ENCODE measurements at places on chromosomes 4 and X.

GRCh38 chrX:72621625-72622485, 49.2 kb upstream of the HDAC8 start:
- no peak for DNase-seq

- DNase-seq: no peak
Measured at GRCh38 chr4:140955641-140956040, 177.6 kb downstream of the RNF150 start.

- no peak for DNase-seq
Measured at GRCh38 chrX:38652934-38653442, 91.6 kb downstream of the TSPAN7 start.

- DNase-seq: no peak
Measured at GRCh38 chr4:150164055-150164454, 85.8 kb downstream of the DCLK2 start.

- no peak for DNase-seq
Measured at GRCh38 chr4:70559211-70559830, 32.7 kb upstream of the AMBN start.

DNA sequence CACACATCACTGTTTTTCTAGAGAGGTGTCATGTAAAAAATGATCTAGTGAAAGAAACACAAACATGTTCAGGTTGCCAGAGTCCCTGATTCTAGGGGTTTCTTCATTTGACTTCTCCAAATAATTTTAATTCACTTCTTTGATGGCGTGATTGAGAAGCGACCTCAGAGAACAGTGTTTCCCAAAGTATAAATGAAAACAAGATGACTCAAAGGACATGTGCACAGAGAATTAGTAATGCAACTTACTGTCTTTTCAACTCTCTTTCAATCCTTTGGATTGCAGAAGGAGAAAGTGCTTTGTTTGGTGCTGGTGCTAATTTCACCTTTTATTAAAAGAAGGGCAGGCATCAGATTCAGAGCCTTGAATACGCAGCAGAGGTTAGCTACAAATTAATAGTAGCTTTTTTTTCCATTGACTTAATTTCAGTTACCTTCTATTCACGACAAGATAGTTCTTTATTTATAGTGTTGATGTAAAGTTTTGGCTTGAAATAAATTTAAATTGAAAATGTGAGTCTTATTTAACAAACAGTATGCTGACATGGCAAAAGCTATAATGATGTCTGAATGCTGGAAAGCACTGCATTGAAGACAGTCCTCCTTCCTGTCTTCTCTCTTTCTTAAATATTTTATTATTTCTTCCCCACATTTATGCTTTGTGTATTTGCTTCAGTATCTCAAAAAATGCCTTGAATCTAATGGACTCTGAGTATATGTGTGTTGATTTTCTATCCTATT, 85.1 kb downstream of the SLC10A7 start:
- DNase-seq: no peak

GRCh38 chrX:31506928-31507327, 435.1 kb upstream of the FTHL17 start:
- no peak for DNase-seq

DNA sequence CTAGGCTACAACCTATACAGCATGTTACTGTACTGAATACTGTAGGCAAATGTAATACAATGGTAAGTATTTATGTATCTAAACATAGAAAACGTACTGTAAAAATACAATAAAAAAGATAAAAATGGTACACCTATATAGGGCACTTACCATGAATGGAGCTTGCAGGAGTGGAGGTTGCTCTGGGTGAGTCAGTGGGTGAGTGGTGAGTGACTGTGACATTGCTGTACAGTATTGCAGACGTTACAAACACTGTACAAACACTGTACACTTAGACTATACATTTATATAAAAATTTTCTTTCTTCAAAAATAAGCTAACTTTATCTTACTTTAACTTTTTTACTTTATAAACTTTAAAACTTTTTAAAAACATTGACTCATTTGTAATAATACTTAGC, 190.3 kb upstream of the NR3C2 start:
- DNase-seq: no peak

DNA sequence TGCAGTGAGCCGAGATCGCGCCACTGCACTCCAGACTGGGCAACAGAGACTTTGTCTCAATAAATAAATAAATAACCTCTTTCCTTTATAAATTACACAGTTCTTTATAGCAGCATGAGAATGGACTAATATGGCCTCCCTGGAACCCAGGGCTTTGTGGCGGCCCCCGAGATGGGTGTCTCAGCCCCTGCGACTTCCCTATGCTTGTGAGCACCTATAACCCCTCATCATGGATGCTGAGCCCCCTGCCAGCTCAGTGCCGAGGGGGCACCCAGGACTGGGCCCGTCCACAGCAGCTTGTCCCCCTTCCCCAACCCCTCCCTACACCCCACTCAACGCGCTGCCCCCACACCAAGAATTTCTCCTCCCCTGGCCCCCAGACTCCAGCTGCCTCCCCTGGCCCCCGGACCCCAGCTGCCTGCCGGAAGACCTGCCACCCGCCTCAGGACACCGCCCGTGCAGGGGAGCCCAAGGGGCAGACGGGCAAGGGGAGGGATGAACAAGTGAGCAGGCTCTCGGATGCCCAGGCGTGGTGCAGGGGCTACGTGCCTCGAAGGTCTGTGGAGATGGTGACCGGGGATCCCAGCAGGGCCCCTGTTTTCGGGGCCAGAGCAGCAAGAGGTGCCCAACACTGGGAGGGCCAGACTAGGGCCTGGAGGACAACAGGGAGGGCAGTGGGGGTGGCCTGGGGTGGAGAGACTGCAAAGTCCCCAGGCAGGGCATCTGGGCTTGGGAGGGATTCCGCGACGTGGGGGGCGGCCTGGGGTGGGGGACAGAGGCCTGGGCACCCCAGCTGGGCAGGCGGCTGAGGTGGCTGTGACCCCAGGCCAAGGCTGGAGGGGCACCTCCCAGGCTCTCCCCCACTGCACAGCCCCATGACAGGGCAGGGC, 74.0 kb downstream of the FAM53A start:
- DNase-seq: no peak

GRCh38 chrX:12949205-12949926, 25.5 kb upstream of the TMSB4X start:
- no peak for DNase-seq

DNA sequence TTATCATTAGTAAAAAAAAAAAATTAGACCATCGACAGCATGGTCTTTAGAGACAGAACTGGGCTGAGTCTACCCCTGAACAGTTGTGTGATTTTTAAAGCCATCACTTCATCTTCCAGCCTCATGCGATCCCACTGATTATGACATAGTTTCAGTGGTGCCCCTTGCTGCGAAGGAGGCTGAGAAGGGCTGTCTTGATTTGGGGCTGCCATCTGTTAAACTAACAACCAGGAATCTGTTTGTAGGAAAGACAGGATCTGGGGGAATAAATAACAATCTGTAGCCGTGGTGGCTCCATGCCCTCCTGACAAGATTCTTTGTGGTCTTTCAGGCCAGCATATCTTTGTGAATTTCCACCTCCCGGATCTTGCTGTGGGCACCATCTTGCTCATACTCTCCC, 17.1 kb downstream of the SLC34A2 start:
- DNase-seq: no peak

- no peak for DNase-seq
Measured at GRCh38 chrX:37955273-37955672, 51.1 kb upstream of the SYTL5 start.

GRCh38 chrX:129678614-129679195, 23.9 kb upstream of the APLN start:
- no peak for DNase-seq

GRCh38 chr4:28709891-28710290, 1849.2 kb downstream of the STIM2 start:
- DNase-seq: no peak

GRCh38 chr4:156493858-156494257, 477.7 kb downstream of the PDGFC start:
- no peak for DNase-seq

DNA sequence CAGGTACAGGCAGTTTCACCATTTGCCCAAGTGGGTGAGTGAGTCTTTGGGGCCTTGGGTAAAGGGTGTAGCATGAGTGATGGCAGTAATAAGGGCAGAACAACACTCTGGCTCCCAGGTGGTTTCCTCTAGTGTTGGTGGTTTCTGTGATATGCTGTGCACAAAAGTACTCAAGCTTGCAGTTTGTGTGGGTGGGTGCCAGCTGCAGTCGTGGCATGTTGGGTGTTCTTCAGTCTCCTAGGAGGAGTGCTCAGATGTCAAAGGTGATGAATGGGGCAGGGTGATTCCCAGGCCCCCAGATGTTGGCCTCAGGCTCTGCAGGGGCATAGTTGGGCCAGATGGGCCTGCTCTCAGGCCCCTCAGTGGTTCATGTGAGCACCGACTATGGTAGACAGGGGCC, 166.1 kb upstream of the KLF8 start:
- no peak for DNase-seq

DNA sequence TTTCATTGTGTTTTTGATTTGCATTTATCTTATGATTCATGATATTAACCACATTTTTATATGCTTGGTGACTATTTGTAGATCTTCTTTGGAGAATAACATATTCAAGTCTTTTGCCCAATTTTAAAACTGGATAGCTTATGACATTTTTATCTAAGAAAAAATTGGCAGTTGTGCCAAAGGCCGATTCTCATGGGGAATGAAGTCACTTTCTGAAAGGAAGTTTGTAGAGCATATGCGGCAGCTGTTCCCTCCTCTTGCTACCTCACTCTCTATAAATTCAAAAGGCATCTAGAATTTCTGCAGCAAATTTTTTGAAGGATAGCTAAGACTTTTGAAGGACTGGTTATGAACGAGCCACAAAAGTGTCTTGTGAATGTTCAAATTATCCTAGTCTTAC, 2353.5 kb downstream of the ARAP2 start:
- no peak for DNase-seq

DNA sequence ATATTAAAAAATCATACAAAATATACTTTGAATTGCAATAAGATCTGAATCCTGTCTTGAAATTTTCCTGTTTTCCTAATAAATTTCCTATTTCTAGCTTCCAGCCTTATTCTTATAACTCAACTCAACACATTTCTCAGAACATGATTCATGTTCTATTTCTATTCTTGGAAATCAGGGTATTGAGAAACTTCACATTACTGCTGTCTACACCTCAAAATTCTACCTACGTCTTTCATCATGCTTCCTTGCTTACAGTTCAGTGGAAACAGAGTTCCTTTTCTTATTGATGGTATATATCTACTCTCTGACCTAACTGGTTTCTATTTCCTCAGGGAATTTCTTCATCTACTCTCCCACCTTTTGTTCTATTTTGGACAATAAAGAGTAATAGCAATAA, 2139.0 kb downstream of the ARAP2 start:
- DNase-seq: no peak

- DNase-seq: no peak
Measured at GRCh38 chr4:14827111-14827510, 175.2 kb upstream of the CPEB2 start.

GRCh38 chr4:109675181-109675580, 28.1 kb downstream of the CASP6 start:
- DNase-seq: no peak

DNA sequence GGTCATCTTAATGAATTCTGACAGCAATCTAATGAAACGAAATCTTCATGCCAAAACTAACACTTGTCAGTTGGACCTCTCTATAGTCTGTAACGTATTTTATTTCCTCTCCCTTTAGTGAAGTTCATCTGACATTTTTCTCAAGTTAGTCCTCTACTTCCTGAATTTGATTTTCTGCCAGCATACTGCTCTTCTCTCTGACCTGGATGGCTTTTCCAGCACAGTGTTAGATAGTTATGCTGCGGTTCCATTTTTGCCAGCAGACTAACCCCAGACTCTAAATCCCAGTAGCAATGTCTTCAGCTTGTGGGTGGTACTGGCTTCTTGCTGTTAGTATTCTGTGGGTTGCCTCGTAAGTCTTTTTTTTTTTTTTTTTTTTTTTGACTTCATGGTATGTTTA, 146.7 kb upstream of the VEGFC start:
- no peak for DNase-seq

- no peak for DNase-seq
Measured at GRCh38 chr4:8589336-8589735, 3.2 kb upstream of the CPZ start.

GRCh38 chr4:150032541-150032940, 45.7 kb upstream of the DCLK2 start:
- DNase-seq: no peak

GRCh38 chrX:41921492-41922430, 1.6 kb downstream of the CASK start:
- no peak for DNase-seq

GRCh38 chr4:116880625-116881024, 204.8 kb downstream of the TRAM1L1 start:
- DNase-seq: no peak

DNA sequence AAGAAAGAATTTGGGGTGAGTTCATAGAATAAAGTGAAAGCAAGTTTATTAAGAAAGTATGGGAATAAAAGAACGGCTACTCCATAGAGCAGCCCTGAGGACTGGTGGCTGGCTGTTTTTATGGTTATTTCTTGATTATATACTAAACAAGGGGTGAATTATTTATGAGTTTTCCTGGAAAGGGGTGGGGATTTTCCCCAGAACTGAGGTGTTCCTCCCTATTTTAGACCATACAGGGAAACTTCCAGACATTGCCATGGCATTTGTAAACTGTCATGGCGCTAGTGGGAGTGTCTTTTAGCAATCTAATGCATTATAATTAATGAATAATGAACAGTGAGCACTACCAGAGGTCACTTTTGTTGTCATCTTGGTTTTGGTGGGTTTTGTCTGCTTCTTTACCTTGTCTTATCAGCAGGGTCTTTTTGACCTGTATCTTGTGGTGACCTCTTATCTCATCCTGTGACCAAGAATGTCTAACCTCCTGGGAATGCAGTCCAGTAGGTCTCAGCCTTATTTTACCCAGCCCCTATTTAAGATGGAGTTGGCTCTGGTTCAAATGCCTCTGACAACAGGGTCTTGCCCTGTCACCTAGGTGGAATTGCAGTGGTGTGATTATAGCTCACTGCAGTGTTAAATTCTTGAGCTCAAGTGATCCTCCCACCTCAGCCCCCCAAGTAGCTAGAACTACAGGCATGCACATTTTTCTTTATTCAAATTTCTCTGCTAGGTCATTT, 27.1 kb downstream of the RAPGEF2 start:
- no peak for DNase-seq

DNA sequence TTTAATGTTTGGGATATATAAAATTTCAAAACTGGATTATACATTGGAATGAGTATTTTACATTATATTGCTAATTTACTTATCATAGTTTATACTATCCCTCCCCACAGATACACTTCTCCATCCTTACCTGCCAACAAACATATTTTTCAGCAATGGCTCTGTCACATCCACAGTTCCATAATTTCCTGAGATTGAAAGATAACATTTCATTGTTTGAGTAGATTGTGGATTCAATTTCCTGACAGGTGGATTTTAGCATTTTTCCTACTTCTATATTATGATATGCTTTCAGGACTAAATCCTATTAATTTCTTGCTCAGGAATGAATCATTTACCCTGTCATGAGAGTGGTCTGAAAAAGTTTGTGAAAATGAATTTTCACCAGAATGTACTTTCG, 115.3 kb upstream of the KLHL4 start:
- DNase-seq: no peak

- DNase-seq: no peak
Measured at GRCh38 chr4:122129061-122129460, 23.1 kb upstream of the BLTP1 start.

GRCh38 chr4:38076153-38076669, 116.0 kb downstream of the PTTG2 start:
- DNase-seq: no peak

GRCh38 chr4:77818073-77818601, 1.0 kb downstream of the CNOT6L start:
- no peak for DNase-seq

- no peak for DNase-seq
Measured at GRCh38 chr4:185134307-185134869, 8.7 kb upstream of the SLC25A4 start.
